ENCODE measurements at places on chromosomes 11 and 22.

DNA sequence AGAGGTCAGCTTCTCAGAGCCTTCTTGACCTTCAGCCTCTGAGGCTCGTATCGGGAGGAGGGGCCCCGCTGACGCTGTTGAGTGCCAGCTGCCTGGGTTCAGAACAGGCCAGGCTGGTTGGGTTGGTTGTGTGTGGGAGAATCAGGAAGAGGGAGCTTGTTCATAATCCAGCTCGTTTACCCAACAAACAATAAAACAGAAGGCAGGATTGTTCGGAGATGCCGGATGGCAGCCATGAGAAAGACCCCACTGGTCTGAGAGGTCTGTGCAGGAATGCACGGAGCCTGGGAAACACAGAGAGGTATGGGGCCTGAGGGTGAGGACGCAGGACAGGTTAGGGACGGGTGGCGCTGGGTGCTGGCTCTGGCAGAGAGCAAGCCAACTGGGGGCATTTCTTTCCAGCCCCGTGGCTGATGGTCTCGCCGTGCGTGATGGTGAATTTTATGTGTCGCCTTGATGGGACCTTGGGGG is 31.6 kb upstream of the SHANK2 start:
- no peak for DNase-seq

DNA sequence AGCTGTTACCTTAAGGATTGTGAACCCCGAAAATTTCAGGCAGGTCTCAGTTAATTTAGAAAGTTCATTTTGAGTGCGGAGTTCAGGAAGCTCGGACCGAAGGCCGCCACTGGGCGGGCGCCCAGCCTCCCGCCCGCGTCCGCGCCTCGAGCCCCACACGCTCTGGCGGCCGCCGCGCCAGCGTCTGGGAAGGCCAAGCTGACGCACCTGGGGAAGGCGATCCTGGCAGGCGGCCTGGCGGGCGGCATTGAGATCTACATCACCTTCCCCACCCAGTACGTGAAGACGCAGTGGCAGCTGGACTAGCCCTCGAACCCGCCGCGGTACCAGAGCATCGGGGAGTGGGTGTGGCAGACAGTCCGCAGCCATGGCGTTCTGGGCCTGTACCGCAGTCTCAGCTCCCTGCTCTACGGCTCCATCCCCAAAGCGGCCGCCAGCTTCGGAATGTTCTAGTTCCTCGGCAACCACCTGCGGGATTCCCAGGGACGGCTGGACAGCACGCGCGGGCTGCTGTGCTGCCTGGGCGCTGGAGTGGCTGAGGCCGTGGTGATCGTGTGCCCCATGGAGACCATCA is 79.5 kb downstream of the CCDC83 start:
- DNase-seq = no peak

GRCh38 chr11:79925570-79925969 is 484.7 kb upstream of the TENM4 start:
- DNase-seq = no peak

DNA sequence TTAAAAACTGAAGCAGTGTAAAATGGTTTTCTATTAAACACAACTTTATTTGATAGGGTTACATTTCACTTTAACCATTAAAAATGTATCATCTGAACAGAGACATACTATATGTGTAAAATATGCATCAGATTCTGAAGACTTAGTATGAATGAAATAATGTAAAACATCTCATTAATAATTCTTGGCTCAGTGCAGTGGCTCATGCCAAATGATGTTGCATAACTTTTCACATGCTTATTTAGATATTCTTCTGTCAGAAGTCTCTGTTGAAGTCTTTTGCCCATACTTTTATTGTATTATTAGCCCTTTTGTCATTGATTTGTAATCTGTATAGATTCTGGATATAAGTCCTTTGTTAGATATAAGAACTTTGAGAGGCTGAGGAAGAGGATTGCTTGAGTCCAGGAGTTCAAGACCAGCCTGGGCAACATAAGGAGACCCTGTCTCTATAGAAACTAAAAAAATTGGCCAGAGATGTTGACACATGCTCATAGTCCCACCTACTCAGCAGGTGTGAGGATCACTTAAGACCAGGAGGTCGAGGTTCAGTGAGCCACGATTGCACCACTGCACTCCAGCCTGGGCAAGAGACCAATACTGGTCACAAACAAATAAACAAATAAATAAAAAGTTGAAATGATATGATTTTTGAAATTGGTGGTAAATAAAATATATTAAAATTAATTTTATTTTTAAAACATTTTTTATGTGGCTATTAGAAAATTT is 73.8 kb upstream of the PARVA start:
- DNase-seq = no peak

DNA sequence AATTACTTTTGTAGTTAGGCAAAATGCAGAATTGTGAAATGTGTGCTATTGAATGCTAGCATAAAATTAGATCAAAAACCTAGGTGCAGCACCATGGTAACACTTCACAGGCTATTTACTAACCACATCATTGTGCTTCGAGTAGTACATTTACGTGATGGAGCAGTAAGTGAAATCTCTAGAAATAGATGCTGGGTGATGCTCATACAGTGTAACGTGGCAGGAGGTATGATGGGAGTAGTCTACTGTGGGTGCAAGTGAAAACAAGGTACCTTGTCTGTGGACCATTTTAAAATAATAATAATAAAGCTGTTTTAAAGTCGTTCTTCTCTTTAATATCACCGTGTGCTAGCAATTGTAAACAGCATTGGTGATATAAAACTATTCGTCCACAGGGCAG is 132.3 kb downstream of the DYNC2H1 start:
- DNase-seq = no peak

DNA sequence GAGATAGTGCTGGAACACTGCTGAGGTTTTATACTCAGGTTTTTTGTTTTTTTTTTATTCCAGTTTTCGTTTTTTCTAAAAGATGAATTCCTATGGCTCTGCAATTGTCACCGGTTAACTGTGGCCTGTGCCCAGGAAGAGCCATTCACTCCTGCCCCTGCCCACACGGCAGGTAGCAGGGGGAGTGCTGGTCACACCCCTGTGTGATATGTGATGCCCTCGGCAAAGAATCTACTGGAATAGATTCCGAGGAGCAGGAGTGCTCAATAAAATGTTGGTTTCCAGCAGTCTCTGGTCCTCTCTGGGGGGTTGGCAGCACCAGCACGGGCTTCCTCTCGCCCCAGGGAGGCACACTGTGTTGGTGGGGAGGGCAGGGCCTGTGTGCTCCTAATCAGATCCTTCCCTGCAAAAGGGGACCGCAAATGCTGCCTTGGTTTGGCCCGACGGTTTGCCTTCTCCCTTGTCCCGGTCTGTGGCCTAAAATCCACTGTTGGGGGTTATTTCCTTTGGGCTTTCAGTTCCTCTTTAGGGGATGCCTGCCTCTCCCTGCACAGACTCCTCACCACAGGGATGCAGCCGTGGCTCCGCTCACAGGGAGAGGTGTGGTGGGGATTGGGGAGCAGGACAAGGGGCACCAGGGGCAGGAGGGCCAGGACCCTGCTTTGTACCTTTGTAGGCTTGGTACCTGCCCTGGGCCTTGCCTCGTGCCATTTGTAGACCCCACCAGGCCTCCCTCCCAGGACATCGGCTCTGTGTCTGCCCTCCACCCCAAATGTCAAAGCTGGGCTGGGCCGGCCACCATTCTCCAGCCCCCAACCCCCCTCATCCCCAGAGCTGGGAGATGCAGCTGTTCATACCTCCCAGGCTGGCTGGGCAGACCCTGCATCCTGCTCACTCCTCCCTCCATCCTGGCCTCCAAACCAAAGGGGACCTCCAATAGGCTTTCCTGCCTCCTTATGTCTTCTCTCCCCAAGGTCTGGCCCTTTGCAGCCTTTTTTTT is 13.5 kb downstream of the MCAT start:
- no peak for DNase-seq

DNA sequence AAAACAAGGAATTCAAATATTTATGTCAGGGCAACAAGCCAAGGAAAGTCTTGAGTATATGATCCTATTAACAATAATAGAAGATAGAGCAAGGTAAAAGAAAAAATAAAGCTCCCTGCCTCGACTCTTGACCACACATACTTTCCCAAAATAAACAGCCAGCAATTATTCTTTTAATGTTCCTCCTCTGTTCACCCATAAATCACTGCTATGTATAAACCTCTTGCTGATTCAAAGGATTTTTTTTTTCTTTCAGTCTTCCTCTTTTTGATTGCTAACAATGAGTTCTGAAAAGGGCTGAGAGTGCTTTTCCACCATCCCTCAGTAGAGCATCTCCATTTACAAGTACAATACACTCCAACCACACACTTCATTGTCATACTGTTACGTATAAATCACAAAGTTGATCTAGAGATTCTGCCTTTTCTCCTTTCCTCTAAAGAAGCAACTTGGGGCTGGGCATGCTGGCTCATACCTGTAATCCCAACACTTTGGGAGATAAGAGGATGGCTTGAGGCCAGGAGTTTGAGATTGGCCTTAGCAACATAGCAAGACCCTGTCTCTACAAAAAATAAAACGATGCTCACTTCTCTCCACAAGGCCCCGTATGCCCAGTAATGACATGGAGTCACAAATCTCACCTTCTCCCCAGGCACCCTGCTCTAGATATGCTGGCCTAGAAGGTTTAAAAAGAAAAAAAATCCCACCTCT is 24.0 kb downstream of the RAB30 start:
- DNase-seq = no peak

- DNase-seq = no peak
These were observed 459.6 kb downstream of the TBC1D22A start for GRCh38 chr22:47221840-47222615.

Data from stimulated activated CD8-positive, alpha-beta memory T cell treated with anti-CD3 and anti-CD28 coated beads, Interleukin-12 subunit alpha, Interleukin-12 subunit beta, amount 100 ng/mL, for 1 hour (primary cell).